ENCODE measurements at places on chromosomes 16 and 17.

DNA sequence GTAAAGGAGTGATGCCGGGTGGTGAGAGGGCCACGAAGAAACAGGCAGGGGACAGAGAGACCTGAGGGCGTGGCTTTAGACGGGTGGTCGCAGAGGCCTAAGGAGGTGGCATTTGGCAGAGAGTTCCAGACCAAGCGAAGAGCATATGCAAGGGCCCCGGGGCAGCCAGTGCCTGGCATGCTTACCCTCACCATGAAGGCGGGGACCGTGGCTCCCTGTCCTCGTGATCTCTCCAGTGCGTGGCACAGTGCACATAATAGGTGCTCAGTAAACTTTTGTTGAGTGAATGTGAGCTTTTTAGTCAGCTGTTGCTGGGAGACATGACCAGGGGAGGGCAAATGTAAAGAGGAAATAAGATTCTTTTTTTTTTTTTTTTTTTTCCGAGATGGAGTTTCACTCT, 245.6 kb upstream of the GSE1 start:
- DNase-seq: no peak

- no peak for DNase-seq
Measured at GRCh38 chr16:10880594-10881452, 3.8 kb downstream of the CIITA start.

DNA sequence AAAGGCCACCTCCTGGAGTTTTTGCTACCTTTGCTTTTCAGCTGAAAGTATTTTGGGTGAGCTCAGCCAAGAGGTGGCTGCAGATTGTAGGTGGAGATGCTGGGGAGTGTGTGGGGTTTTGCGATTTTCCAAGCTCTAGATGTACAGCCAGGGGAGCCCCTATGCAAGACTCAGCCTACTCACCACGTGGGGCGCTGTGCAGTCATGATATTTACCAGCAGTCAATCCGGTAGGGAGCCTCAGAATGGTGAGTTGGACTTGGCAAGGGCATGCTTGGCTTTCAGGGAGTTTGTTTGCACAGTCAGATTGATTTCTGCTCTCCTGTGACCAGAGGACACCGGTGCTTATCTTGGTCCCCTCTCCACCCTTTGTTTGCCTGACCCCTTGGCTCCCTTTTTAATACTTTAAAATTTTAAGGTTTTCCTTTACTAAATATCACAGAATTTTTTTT, 175.3 kb downstream of the UTP18 start:
- peak; percentile 80 for DNase-seq

DNA sequence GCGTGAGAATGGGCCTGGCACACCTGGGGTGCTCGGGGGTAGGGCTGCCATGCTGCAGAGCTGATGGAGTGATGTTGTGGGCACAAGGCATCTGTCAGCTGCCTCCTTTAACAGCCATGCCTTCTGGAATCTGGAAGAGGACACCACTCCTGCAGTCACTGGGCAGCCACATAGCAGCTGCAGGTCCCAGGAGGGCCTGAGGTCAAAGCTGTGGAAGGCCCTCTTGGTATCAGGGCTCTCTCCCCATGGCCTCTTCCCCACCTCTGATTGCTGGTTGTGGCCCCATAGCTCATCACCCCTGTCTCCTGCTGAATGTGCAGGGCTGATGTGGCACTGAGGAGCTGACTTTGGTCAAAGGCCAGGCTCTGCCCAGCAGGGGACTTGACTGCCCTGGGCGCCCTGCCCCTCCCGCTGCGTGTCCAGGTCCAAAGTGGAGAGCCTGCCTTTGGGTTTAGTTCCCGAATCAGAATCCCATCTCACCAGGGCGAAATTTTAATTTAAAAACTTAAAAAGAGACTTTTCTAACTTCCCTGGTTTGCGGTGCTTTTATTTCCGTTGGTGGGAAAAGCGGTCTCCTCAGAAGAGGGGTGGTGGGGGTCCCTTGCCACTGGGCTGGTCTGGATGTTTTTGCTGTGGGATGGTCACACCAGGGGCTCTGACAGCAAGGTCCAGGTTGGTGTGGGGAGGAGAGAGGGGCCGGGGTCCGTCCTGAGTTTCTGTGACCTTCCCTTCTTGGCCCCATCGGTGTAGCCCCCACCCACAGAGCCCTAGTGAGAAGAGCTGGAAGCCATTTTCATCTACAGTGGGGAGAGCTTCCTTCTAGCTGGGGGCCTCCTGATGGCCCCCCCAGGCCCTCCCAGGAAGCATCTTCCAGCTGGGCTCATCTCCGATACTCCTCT, 5.9 kb downstream of the UBALD2 start:
- DNase-seq: no peak

- DNase-seq: no peak
Measured at GRCh38 chr17:49260817-49261291, 30.3 kb upstream of the PHOSPHO1 start.

- peak; percentile 41 for DNase-seq
Measured at GRCh38 chr17:7560172-7561027, 1.3 kb upstream of the SENP3 start.

DNA sequence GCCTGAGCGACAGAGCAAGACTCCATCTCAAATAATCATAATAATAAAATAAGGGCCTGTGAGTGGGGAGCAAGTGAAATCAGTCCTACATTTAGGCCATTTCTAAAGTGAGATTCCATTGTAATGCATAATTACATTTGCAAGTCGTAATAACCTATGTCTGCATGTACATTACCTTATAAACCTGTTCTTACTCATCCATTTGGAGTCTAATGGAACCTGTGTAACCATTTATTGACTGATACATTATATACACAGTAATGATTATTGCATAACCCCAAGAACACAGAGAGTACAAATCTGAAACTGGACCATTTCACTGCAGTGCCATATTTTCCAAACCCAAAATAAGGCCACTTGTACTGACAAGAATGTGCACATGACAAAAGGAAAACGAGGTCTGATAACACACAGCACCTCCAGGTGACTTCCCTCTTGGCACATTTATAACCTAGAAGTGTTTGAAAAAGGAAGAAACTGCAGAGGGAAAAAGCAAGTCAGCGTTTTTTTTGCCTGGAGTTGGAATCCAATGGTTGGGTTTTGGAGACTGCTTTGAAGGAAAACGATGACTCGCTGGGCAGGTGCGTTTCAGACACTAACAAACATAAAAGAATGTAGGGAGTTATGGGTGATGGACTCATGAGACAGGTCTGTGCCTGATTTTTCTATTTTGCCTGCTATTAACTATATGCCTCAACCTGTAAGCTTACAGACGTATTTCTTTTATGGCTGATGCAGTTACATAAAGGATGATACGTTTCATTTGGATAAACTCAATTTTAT, 63.6 kb upstream of the KIFC3 start:
- no peak for DNase-seq

GRCh38 chr17:77959926-77960521, 1.5 kb downstream of the TNRC6C start:
- DNase-seq: peak; percentile 29

GRCh38 chr17:57747221-57748017, 2.3 kb upstream of the CCDC182 start:
- DNase-seq: peak; percentile 59

DNA sequence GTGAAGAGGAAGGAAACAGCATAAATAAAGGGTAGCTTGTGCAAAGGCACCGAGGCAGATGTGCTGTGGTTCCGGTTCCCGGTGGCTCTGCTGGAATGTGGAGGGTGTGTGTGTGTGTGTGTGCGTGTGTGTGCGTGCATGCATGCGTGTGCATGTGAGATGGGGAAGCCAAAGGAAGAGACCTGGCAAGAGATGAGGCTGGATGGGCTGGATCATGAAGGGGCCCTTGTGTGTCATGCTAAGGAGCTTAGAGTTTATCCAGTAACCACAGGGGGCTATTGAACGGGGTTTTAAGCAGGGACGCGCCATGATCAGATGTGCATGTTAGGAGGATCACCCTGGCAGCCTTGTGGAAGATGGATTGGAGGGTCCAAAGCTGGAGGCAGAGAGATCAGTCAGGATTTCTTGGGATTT, 8.3 kb downstream of the WSCD1 start:
- DNase-seq: no peak

DNA sequence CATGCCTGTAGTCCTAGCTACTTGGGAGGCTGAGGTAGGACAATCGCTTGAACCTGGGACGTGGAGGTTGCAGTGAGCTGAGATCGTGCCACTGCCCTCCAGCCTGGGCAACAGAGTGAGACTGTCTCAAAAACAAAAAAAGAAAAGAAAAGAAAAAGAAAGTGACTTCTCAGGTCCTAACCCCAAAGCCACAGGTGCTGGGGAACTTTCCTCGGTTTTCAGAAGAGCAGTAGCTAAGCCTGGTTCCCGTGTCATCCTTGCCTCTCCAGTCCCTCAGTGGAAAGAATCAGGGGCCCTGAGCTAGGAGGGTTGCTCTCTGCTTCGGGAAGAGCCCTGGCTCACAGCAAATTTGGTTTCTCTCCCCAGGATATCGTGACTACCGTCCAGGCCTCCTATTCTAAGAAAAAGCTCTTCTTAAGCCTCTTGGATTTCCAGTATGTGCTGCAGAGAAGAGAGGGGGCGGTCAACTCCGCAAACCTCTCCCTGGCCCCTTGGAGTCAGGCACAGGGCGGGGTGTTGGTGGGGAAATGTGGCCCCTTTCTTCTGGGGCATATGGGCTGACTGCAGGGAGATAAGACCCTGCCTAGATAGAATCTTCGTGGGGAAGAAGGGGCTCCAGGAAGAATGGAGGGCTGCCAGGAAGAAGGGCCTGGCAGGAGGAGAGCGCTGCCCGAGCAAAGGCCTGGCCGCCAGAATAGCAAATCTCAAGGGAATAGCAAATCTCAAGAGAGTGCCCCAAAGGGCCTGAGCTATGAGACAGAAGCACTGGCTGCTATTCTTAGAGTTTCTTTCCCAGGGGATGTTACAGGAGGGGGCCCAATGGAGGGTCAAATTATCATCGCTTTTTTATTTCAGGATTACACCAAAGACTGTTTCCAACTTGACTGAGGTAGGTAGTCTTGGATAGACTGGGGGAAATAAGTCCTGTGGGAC, 8.3 kb upstream of the NLRC5 start:
- DNase-seq: no peak

- DNase-seq: peak; percentile 12
Measured at GRCh38 chr16:81493755-81494433, 49.3 kb downstream of the CMIP start.

GRCh38 chr17:65565559-65565958, 4.1 kb upstream of the AXIN2 start:
- no peak for DNase-seq

DNA sequence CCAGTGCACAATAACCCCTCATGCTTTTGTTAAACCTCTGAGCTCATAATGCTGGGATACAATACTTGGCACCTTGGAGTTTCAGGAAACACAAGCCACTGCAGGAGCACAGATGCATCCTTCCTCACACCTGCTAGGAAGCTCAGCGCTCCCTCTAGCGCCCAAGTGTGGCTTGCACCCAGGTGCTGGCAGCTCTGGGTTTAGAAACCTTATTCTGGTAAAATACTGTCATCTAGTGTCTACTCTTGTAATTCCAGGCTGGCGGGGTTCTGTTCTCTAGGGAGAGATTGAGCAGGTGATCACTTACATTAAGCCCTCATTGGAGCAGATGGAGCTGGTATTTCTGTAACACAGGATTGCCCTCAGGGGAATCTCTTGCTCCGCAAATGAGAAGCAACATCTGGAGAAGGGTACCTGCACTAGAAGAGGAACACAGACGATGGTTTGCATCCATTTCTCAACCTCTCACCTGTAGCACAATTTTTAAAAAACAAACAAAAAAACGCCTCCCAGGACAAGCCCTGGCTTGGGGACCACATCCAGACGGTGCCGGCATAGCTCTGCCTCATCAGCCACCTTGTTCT, 1.5 kb downstream of the CCL1 start:
- DNase-seq: peak; percentile 93

- no peak for DNase-seq
Measured at GRCh38 chr17:34579017-34579946, at the start of gene TMEM132E. TMEM132E (plus strand) TSS chr17:34579582; CDS start chr17:34581077, 1,495 bp downstream.

- DNase-seq: no peak
Measured at GRCh38 chr17:67027031-67027628, 17.2 kb upstream of the CACNG1 start.

- no peak for DNase-seq
Measured at GRCh38 chr17:65785109-65785508, 223.7 kb upstream of the AXIN2 start.

DNA sequence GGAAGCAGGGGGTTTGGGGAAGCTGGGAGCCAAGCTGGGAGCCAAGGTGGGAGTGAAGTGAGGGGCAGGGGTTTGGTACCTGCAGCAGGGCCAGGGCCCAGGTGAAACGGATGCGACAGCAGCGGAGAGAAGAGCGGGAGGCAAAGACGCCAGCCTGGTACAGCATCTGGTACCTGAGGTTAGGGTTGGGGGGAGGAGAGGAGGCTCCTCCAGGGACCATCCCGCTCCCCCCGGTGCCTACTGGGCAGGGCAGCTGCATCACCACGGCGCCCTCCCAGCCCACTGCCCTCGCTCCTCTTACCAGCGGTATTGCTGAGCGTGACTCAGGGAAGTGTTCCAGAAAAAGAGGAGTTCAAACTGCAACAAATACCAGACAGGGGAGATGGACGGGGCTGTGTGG, 9.8 kb downstream of the CLN3 start:
- DNase-seq: no peak

GRCh38 chr17:79201119-79201518, 126.5 kb downstream of the ENGASE start:
- no peak for DNase-seq

- DNase-seq: no peak
Measured at GRCh38 chr16:66238696-66239095, 127.8 kb upstream of the CDH5 start.

- DNase-seq: no peak
Measured at GRCh38 chr16:79914961-79915720, 314.6 kb upstream of the MAF start.

- no peak for DNase-seq
Measured at GRCh38 chr17:58615768-58616659, 75.8 kb downstream of the TEX14 start.

DNA sequence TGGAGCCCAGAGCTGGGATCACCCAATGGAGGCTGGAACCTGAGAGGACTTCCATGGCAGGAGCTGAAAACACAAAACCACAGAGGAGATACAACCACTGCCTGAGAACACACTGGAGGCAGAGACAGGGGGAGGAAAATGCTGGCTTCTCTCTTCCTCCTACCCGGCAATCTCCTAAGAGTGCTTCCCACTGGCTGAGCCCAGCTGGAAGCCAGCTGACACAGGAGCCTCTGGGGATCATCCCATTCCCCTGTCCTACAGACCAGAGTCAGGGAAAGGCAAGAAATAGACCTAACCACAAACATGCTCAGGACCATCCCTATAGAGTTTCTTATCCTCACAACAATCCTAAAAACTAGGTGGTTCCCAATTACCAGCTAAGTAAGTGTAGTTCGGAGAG, 112.4 kb upstream of the CDH5 start:
- no peak for DNase-seq

DNA sequence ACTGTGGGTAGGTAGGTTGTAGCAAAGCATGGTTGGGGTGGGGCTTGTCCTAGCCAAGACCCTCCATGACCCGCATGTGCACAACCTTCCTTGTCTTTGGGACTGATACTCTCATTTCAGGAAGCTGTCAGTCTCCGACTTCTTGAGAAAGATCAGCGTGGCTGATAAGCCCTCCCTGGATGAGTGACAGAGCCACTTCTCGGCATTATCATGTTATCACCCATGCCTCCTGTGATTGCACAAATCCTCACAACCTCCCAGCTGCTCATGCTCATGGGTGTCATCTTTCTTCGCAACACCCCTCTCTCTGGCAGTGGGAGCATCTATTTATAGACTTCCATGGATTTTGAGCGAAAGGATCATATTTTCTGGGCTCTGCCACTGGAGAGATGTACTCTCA, 314.2 kb downstream of the FOXL1 start:
- DNase-seq: no peak

GRCh38 chr17:47620503-47621245, 29.0 kb upstream of the KPNB1 start:
- DNase-seq: no peak
